ENCODE measurements at places on chromosomes 1 and 21. TPM values are rescaled to one million over a fixed set of nuclear protein-coding genes. Genes with fewer than 3 reads are reported as not detected.
A peak's percentile ranks its signal among the peaks of the same experiment; 100 is the strongest.

GRCh38 chr1:87880764-87881163, 552.1 kb downstream of the LMO4 start:
- no peak for DNase-seq

DNA sequence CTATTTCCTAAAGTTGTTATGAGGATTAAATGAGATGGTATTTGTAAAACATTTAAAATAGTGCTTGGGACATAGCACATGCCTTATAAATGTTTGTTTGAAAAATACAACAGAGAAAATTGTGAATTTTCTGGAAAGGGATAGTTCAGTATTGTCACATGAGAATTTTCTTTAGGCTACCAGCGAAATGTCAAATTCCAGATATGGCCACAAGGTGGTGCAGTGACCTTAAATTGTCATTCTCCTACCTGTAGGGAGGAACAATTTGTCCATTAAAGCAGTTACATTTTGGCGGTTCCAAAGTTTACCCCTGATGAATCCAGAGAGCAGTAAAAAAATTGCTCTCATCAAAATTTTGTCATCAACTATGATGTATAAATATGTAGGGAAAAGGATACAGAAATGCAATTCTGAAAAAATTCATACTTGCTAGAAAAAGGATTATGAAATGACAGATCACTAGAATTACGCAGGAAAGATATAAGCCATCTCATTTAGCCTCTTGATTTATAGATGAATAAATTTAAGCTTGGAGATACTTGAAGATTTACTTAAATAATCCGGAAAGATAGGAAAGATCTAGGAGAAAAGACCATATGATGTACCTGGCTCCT, 50.2 kb upstream of the TSHB start:
- peak; percentile 62 for DNase-seq

DNA sequence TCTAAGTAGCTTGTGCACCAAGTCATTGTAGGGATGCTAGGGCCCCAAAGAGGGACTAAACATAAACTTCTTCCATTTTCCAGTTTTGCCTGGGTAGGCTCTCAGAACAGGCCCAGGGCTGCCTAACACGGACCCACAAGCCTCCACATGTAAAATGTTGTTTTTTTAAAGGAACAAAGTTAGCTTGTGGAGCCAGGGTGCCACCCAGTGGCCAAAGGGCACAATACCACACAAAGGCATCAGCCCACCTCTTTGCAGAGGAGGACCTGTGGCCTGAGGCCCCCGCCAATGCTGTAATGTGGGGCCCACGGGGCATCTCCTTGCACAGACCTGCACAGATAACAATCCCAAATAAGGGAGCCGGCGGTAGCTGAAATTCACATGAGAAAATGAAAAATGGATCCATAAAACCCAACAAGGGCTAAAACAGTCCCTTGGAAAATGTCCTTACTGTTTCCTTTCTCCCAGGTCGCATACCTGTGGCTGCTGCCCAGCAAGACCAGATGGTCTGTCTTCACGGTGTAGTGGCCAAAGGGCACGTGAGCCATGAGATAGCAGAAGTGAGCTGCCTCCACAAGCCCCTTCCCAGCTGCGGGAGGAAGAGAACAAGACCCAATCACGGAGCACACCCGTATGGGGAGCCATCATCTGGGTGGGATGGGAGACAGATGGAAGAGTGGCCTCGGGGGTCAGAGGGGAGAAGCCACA, 23.8 kb downstream of the SEC16B start:
- peak; percentile 37 for DNase-seq

GRCh38 chr1:93148001-93148400, 32.2 kb downstream of the TMED5 start:
- no peak for DNase-seq

- DNase-seq = no peak
These were observed 54.6 kb downstream of the TGFBR3 start for GRCh38 chr1:91831132-91831930.

DNA sequence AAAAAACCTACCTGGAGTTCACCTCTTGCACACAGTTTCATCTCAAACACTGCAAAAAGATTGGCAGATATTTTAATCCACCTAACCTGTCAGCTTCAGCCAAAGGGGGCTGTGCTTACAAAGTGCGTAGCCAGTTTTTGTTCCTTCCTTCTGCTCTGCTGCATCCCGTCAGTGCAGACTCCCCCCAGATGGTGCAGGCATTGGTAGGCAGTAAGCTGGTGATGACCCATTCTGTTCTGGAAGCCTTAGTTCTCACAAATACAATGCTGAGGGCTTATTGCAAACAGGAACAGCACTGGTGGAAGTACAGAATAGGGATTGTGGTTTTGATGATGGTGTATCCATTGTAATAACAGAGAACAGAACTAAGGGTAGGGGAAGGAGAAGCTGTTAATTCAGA, 239.5 kb downstream of the RYR2 start:
- no peak for DNase-seq

GRCh38 chr21:36470294-36470693, 9.6 kb downstream of the CLDN14 start:
- DNase-seq = no peak

DNA sequence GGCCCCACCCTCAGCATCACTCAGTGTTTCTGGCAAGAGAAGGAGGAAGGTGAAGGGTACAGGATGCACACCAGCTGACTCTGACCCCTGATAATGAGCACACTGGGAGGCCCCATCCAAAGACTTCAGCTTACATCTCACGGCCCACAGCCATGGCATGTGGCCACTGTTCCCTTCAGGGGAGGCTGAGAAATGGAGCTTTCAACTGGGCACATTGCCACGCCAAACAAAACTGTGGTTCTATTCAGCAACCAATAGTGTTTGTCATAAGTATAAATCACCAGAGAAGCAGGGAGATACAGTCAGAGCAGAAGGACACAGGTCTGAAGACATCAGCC, 12.7 kb upstream of the TRAF3IP3 start:
- no peak for DNase-seq

DNA sequence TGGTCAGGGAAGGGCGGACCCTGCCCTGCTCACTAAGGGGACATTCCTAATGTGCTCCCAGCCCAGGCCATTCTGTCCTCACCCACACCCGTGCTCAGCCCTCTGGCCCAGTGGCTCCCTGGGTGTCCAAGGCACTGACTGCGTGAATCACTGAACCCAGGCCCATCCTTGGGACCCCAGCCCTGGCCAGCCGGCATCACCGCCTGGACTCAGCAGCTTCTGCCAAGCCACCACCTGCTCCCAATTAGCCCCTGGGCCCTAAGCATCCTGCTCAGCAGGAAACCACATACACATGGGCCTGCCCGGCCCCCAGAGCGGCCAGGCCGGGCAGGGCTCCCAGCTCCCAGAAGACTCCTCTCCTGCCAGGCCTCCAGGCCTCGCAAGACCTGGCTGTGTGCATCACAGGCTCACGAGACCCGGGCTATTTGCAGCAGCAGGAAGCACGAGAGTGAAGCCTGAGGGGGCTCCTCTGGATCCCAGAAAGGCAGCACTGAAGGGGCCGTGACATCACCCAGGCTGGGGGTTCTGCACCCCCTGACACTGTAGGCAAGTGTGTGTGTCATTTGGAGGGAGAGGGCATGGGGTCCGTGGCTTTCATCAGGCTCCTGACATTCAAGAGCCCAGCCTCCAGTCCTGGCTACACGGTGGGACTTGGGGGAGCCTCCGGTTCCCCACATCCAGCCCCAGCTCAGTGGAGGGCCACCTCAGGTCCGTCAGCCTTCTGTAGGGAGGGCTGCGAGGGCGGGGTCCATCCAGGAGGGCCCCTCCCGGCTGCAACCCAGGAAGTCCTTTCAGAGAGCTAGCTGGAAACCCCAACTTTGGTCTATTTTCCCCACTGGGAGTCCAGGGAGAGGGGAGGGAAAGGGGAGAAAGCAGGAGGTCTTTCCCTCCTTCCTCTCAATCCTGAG, 1.6 kb downstream of the MFAP2 start:
- peak; percentile 46 for DNase-seq

DNA sequence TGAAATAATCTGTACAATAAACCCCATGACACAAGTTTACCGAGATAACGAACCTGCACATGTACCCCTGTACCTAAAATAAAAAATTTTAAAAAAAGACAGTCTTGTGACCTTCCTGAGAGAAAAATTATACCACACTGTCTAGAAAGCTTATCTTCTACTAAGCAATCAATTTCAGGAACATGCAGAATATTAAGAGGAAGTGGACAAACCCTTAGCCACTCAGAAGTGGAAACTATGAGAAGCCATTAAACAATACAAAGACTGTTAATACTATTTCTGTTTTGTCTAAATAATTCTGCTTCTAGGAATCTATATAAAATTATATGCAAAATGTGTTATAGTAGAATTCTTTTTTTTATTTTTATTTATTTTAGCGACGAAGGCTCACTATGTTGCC, 93.9 kb downstream of the ADAMTS1 start:
- no peak for DNase-seq

DNA sequence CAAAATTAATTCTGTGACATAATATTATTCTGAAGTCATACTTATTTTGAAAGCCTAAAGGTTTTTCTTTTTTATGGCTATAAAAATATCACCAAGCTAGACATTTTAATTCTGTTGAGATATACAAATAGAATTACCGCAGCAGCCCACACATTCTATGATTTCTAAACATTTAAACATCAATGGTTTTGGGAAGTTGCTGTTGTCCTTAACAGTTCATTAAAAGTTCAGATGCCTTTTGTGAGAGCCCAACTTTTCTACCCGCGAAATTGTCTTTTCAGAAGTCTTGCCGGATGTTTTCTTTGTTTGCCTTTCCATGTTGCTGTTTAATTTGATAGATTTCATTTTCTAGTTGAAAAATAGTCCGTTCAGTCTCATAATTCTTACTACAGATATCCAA, 40.5 kb downstream of the CDC14A start:
- no peak for DNase-seq

DNA sequence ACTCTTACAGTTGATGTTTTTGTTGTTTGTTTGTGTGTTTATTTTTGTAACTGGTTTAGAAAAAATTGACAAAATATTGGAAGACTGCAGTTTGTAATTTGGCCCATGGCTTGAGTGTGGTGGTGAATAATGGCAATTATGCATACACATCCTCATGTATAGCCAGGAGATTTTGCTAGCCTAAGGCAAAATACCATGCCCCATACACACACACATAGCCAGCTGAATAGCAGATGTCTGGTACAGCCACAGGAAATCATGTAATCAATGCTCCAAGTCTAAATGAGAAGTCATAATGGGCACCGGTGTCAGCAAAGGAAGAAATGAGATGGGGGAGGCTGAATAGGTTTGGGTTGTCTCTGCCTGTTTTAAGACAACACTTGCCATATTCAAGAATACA, 135.2 kb upstream of the COA6 start:
- DNase-seq = no peak

DNA sequence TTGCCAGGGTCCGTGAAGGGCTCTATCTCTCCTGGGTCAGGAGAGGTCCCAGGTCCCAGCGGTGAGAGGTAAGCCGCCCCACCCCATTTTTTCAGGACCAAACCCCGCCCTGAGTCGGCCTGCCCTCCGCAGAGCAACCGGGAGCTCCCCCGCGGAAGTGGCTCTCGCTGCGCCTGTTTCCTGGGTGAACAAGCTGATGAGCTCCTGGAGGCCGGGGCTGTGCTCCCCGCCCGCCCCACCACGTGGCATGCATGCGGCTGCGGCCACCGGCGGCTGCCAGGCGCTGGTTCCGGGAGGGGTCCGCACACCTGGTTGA, 32.0 kb downstream of the ZBTB17 start:
- no peak for DNase-seq

GRCh38 chr1:179120736-179121135, 38.9 kb downstream of the TOR3A start:
- no peak for DNase-seq

- DNase-seq = no peak
These were observed 4.6 kb upstream of the CTPS1 start for GRCh38 chr1:40974945-40975344.

METTL18 gene
- polyA plus RNA-seq = 8.2 TPM

ADGRL2 gene
- polyA plus RNA-seq = 108 TPM

TRIM58 gene
- 11.2 TPM for polyA plus RNA-seq

NGF gene
- polyA plus RNA-seq = 1.3 TPM

CFAP107 gene
- polyA plus RNA-seq = 0.51 TPM

PRR9 gene
- polyA plus RNA-seq = not detected

TRIM17 gene
- polyA plus RNA-seq = 0.90 TPM

RIPPLY3 gene
- polyA plus RNA-seq = 0.23 TPM

ELOVL1 gene
- 36.2 TPM for polyA plus RNA-seq

NOL9 gene
- 23.8 TPM for polyA plus RNA-seq

EPHA10 gene
- 0.26 TPM for polyA plus RNA-seq
